SK-N-MC (cell line): ENCODE measurements at places on chromosomes 12 and 14.

GRCh38 chr14:32010604-32011125 lies 66.4 kb upstream of the ARHGAP5 start:
- no peak for DNase-seq

GRCh38 chr12:53219292-53219955 lies 12.4 kb upstream of the ITGB7 start:
- DNase-seq: no peak

DNA sequence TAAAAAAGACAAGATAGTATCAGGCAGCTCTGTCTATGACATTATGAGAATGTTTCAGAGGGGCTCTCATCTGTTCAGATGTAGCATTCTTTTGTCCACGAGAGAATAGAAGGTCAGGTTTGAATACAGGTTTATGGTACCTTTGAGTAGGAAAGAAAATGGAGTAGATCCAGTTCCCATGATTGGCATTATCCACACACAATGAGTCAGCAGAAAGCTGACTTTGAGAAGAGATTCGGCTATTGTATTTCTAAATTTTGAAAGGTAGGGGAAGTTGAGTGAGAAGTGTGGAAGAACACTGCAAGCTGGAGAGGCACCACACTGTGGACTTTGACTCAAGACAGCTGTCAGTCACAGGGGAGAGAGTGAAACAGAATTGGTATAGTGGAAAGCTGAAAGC lies 135.4 kb downstream of the SYT10 start:
- no peak for DNase-seq

GRCh38 chr12:97714107-97714563 lies 251.5 kb downstream of the RMST start:
- DNase-seq: no peak

DNA sequence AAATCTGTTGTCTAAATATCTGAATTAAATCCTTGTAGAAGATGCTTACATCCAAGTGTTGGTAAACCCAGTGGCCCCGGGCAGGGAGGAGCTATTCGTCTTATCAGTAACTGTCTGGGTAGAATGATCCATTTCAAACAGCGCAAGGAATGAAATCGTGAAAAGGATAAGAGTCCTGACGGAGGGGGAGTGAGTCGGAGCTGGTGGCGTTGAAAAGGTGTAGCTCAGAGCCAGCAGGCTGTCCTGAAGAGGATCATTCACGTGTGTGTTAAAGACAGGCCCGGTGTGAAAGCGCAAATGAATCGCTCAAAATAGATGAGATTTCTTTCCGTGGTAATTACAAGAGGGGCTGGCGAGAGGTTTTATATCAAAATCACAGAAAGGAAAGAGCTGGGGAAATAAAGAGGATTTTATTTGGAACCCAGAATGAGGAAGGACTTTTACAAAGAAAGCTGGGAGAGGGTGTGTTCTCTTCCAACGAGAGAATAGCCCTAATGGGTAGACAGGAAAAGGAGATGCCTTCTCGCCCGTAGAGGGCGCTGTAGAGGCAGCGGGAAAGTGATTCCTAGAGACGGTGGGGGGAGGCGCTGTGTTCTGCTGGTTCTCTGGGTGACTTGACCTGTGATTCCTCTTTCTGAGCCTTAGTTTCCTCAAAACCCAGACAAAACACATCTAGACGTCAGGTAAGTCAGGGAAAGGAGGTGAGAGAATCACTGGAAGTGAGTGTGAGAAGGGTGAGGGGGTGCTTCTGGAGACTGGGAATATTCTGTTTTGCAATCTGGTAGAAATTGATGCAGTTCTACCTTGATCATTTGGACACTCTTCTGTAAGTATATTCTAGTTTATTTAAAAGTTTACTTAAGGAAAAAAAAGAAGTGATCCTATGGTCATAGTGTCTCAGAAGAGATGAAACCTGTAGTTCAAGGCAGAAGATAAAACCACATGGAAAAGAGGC lies 39.3 kb downstream of the SRRM4 start:
- DNase-seq: no peak

DNA sequence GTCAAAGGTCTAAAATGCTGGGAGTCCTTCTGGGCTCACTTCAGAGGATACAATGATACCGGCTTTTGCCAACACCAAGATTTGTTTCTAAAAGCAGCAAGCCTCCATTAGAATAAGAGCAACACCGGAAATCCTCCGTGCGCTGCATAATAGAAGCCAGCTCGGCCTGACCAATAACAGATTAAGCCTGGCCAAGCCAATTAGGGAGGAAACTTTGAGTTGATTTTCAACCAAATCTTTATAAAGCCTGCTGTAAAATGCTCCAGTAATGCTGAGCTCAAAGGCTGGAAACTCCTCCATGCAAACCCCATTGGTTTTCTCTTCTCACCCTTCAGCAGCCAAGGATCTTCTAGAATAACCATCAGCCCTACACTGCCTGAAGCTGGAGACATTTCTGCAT lies 150.1 kb downstream of the NTF3 start:
- DNase-seq: no peak

- DNase-seq: peak; percentile 47
These were observed 24.2 kb downstream of the FGD4 start for GRCh38 chr12:32423559-32423958.

- DNase-seq: no peak
These were observed 8.5 kb downstream of the C1S start for GRCh38 chr12:7068994-7069346.

DNA sequence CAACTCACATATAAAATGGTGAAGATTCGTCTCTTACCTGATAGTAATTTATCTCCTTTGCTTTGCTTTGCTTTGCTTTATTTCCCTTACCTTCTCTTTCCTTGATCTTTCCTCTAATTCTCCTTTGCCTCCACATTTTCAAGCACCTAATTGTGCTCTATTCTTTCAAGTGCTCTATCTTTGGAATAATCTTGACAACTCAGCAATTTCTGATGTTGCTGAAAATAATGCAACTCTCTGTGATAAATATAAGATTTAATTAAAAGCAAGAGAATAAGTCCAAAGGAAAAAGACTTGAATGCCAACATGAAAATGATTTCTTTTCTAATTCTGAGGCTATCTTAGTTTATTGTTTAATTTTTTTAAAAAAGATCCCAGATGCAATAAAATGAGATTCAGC lies 139.5 kb upstream of the SYT1 start:
- DNase-seq: no peak

- DNase-seq: no peak
These were observed 388.8 kb downstream of the PDZRN4 start for GRCh38 chr12:41576925-41577324.

GRCh38 chr14:102696332-102696731 lies 80.9 kb upstream of the TRAF3 start:
- DNase-seq: no peak

GRCh38 chr12:49669796-49670195 lies 37.4 kb downstream of the FMNL3 start:
- no peak for DNase-seq

DNA sequence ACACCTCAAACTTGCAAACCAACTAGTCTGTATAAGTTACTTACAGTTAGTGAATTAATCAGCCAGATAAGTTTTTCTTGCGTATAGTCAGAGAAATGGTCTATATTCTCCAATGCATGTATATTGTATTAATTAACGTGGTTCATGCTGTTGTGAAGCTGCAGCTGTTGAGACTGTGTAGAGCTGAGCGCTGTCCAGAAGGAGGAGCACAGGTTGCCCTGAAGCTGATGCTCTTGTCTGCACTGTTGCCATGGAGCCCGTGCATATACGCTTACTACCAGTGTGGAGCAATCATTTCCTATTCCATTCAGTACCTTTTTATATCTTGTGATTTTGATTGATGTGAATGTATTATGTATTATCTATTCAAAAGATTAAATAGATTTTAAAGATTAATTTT lies 74.3 kb upstream of the ARID2 start:
- DNase-seq: no peak

DNA sequence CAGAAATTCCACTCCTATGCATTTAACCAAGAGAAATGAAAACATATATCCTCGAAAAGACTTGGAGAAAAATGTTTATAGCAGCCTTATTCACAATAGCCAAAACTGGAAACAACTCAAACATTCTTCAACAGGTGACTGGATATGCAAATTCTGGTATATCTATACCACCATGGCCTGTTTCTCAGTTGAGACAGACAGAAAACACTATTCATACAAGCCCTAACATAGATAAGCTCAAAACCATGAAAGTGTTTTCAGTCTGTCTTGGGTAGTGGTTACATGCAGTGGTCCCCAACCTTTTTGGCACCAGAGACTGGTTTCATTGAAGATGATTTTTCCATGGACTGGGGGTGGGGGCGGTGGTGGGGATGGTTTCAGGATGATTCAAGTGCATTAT lies 83.8 kb downstream of the SRGAP1 start:
- DNase-seq: no peak

GRCh38 chr12:32486158-32486557 lies 86.8 kb downstream of the FGD4 start:
- DNase-seq: no peak

- no peak for DNase-seq
These were observed 9.7 kb upstream of the HCAR1 start for GRCh38 chr12:122740351-122740750.

- DNase-seq: no peak
These were observed 1444.5 kb upstream of the FLRT2 start for GRCh38 chr14:84085493-84085892.

DNA sequence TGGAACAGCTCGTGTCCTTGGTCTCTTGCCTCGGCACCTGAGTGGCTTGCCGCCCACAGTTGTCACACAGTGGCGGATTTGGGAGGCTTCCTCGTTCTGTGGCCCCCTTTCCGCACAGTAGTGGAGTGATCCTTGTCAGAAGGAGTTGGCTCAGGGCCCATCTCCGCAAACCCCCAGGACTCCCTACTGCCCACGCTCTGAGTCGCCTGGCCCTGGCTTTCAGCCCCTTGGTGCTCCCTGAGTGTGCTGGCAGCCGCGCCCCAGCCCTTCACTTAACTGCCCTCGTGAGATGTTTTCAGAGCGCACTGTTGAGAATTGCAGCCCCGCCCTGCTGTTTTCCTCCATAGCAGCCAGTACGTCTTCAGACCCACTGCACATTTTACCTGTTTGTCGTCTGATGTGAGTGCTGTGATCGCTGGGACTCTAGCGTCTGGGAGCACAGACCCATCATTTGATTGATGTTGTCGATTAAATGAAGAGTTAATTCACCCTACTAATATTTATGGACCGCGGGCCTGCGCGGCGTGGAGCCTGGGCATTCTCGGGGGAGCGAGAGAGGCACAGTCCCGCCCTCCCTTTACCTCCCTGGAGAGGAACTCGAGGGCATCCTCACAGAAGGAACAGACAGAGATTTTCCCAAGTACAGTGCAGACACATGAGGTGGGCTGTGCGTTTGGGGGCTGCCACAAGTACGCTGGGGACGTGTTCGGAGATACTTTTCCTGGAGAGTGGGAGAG lies 91.8 kb downstream of the DDX51 start:
- DNase-seq: no peak

GRCh38 chr14:60515511-60516289 lies 6.8 kb downstream of the SIX6 start:
- DNase-seq: no peak

DNA sequence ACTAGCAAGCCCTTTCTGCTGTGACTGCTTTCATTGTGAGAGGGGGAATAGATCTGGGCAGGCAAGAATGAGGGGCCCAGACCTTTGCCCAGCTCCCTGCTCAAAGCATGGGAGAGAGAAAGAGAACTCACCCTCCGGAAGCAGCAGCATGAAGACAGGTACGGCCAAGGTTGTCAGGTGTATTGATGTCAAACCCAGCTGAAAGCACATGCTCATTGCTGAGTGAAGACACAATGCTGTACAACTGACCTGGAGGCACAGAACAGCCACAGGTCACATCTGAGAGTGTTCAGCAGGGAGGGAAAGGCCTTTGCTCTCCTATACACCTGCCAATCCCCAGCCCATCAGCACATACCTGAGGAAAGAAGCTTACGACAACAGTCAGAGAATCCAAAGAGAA lies 5.5 kb downstream of the ANKRD52 start:
- DNase-seq: no peak

DNA sequence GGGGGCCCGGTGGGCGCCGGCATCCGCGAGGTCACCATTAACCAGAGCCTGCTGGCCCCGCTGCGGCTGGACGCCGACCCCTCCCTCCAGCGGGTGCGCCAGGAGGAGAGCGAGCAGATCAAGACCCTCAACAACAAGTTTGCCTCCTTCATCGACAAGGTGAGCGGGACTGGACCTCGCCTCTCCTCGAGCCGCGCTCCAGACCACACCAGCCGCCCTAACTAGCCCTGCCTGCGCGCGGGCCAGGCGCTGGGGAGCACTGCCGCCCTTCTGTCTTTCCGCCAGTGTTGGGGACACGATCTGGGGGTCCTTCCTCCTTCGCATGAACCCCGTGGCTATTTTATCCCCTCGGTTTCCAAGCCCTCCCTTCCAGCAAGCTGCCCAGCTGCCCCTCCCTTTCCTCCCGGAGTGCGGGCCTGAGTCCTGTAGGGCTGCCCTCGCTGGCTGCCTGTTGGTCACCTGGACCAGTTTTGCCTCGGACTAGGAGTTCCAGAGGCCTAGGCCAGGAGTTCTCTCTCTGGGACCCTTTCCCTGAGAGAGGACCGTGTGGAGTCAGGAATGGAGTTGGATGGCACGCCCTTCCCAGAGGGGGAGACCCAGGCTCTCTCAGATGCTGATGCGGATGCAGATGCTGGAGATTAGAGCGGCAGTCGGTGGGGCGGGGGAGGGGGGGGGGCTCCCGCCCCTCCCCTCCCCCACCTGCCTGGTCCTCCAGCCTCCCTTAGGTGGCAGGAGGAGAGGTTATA lies 592 bp downstream of the KRT7 start:
- no peak for DNase-seq

- DNase-seq: no peak
These were observed 554.9 kb downstream of the NRXN3 start for GRCh38 chr14:78725086-78725485.

GRCh38 chr14:36105401-36105800 lies 71.1 kb downstream of the PTCSC3 start:
- no peak for DNase-seq

GRCh38 chr12:52749827-52750226 lies 27.3 kb downstream of the KRT76 start:
- DNase-seq: no peak

GRCh38 chr12:106581543-106582248 lies 1.1 kb upstream of the RFX4 start:
- no peak for DNase-seq

DNA sequence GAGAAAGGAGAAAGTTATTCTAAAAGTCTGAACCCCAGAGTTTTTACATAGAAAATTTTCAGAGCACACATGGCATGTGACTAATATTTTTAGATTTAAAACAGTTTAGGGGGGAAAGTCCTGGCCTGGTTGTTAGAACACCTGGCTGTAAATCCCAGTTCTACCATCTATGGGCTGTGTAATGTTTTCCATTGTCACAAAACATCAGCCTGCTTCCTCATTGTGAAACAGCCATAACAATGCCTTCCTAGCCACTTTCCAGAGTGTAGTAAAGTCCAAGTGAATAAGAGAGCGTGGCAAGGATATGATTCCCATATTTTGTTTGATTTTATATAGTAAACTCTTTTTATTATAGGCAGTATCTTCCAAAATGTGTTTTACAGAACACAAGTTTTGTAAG lies 310.0 kb upstream of the DCN start:
- DNase-seq: no peak

GRCh38 chr12:101695706-101696105 lies 1.7 kb upstream of the CHPT1 start:
- DNase-seq: no peak

DNA sequence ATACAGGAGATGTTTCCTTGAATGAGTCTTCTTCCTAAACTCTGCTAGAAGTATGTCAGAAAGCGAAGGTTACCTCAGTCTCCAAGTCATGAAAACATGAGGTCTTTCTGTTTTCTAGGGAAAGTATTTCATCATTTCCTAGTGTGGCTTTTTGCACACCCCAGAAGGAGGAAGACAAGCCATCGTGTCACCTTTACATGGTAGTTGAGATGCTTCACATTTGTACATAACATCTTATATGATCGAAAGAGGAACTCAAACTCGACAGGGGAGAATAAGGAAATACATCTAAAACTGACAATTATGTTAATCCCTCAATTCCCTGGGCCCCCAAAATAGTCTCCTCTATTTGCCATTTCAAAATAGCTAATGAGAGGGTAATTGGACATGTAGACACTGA lies 214.1 kb upstream of the PLEKHG7 start:
- no peak for DNase-seq
